ENCODE measurements at places on chromosomes 7 and 10.

DNA sequence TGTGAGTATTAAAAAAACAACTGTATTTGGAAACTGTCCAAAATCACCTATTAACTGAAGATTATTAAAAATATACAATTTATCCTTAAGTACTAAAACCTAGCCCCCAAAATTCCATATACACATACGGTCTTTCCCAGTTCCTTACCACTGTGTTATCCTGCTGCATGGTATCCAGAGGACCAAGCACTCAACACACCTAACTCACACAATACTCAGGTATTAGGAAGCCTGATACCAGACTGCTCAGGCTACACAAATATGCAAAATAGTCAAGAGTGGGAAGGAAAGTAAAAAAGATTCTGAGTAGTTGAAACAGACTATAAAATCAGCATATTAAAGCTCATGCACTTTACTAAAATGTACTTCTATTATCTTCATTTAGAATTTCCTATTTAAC lies 67.2 kb downstream of the EPC1 start:
- DNase-seq: no peak

DNA sequence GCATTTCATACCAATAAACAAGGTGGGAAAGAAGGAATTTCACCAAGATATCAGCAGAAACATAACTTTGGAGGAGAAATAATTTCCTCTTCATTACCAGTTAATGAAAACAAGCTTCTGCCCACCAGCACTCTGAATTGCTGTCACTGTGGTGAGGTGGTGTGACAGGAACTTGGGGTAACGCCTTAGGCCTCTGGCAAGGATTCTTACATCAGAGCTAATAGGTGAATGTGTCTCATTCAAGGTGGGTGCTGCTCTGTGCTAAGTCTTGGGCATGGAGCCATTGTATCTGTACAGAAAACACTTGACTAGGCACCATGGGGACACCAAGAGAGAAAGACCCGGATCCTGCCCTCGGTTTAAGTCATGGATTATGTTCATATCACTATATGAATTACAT lies 8.3 kb upstream of the LOXL4 start:
- no peak for DNase-seq

DNA sequence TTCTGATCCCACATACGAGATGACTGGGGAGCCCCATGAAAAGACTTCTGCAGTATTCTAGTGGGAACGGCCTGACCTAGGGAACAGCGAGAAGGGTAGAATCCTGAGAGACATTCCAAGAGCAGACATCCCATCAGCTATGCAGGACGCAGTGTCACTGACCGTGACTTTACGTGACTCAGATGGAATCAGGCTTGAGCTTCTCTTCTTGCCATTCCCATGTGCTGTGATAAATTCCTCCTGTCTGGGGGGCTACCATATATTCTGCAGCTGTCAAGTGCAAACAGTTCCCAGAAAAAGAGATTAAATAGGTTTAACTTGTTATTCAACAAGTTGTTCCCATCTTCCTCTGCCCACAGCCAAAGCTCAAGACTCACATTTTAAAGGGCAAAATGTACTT lies 73.1 kb upstream of the PDE1C start:
- no peak for DNase-seq

DNA sequence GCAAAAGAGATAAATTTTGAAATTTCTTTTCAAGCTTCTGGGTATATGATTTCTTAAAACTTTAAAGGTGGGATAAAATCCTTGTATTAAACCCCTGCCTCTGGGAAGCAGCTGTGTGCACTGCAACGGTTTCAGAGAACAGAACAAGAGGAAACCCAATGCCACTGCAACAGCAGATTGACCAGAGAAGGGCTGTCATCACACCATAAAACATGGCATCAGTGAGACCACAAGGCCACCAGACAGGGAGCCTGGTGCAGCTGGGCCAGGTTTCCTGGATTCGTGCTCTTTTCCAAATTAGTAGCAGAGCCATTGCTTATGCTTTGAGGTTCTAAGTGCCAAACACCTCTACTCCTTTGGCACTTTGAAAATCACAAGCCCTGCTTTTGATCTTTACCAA lies 152.4 kb downstream of the PRPF18 start:
- DNase-seq: no peak

GRCh38 chr10:36194276-36194675 lies 552.2 kb upstream of the FZD8 start:
- DNase-seq: no peak

DNA sequence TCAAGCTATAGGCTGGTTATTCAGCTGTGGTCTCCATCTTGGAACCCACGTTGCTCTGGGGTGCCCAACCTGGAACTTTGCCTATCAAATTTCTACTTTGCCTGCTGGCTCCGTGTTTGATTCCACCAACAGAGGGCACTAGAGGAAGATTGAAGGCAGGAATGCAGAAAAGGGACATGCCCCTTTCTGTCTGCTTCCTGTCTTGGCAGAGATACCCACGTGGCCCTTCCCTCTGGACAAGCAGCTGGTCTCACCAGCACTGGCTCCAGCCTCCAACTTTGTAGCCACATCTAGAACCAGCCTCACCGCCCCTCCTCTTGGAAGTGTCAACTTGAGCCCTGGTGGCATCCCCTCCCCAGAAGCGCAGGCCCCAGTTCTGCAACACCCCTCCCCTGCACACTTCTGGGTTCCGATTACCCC lies 52.1 kb upstream of the ZNF438 start:
- DNase-seq: no peak

DNA sequence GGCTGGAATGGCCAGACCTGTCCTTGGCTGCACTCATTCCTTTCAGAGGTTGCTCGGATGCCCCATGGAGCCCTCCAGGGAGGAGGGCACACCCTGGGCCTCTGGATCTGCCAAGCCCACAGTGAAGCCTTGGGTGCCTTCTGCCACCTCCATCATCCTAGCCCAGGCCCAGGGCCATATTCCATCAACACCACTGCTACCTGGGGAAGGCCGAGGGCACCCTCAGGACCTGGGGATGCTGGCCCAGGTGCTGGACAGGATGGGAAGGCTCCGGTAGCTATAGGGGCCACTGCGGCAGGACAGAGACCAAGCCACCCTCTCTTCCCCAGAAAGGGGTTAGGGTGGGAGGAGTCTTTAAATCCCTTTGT lies 810 bp downstream of the OPN4 start:
- no peak for DNase-seq

GRCh38 chr7:56199639-56200038 lies 83.4 kb upstream of the NUPR2 start:
- no peak for DNase-seq

DNA sequence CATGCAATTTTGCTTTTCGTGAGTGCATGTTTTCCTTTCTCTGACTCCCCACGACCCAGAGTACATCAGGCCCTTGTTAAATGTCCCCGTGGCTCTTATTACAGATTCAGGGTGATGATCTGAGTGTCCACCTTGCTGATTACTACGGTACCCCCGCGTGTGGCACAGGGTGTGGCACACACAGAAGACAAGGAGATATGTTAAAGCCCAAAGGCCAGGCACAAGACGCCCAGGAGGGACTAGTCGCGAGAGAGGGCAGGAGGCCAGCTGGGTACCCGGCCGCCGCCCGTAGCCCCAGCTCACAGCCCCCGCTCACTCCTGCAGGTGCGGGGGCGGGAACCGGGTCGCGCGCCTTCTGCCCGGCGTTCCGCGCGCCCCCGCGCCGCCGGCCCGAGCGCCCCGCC lies 281 bp upstream of the EXOC6 start:
- DNase-seq: no peak

DNA sequence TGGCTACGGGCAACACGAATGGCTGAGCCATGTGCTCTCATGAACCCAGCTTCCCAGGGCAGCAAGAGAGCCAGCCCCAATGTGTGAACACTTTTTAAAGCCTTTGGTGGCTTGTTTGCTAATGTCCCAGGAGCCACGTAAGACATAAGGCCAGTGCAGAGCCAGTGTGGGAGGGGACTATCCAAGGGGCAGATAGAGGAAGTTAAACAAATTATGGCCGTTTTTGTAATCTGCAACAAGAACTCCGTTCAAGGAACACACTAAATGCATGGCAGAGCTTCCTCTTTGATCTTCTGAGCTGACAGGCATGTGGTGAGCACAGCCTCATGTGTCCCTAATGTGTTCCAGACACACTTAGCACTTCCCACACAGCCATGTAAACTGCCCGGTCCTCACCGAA lies 133.3 kb downstream of the TEX36 start:
- DNase-seq: no peak

DNA sequence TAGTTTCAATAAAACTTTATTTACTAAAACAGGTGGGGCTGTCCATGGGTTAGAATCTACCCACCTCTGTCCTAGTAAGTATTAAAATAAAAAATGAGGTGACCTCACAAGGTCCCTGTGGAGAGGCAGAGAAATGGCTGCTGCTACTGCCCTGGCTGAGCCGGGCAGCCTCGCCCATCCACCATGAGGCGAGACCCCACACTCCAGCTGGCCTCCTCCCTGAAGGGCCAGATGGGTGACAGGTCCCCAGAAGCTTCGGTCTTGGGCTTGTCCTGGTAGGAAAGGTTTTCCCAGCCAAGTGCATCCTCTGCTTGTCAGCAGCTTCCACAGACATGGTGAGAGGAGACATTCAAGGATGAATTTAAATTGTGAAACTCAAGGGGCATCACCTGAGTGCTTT lies 565.8 kb downstream of the PTPRN2 start:
- no peak for DNase-seq

DNA sequence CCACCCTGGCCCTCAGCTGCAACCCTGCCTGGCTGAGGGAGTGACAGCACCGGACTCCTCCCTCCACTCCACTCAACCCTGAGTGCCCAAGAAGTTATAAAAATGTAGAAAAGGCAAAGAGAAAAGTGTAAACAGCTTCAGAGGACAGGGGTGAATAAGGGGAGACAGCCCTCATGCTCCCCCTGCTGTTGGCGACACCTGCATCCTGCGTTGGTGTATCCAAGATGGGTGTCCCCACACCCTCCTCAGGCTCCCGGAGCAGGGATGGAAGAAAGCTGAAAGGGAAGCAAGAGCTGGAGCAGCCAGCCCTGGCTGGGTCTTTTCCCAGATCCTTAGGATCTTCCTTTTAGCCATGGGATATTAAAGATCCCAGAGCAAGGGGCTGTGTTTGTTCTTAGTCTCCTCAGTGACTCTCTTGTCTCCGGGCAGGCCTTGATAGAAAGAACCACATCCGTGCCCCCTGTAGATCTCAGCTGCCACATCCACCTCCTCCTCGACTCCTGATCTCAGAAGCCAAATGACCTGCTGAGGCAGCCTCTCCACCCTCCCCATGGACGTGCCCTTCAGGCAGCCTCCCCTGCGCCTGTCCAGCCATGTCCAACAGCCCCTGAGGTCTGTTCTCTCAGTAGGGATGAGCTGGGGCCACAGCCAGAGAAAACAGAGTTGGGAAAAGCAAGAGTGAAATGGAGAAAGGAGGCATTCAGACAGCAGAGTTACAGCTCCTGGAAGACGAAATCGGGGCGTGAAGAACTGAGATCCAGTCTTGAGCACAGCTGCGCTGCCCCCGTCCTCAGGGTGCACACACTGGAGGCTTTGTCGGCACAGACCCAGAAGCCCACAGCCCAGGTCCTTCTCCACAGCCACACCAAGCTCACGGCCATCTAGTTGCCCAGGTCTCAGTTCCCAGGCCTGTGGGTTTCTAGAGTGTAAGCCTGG lies 6.8 kb downstream of the FAM131B start:
- no peak for DNase-seq

DNA sequence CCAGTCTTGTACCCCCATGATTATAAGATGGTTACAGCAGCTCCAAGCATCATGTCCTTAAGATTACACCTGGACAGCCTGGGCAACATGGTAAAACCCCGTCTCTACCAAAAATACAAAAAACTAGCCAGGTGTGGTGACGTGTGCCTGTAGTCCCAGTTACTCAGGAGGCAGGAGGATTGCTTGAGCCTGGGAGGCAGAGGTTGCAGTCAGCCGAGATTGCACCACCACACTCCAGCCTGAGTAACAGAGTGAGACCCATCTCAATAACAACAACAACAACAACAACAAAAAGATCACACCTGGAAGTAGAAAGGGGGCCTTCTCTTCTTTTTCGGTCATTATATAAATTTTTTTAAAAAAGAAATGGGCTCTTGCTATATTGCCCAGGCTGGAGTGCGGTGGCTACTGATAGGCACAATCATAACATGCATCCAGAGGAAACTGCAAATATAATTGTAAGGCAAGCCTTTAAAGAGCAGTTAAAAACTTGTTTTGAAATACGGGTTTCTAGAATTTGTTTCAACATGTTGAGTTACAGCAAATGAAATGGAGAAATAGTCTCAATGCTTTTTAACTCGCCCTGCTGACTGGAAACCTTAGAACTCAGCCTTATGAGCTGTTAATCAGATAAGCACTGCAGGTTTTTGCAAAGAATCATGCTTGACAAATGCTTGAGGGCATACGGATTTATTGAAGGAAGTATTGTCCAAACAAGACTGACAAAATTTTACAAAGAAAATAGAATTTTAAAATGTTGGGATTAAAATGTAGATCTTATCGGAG lies 4.7 kb upstream of the ENTPD7 start:
- DNase-seq: no peak

DNA sequence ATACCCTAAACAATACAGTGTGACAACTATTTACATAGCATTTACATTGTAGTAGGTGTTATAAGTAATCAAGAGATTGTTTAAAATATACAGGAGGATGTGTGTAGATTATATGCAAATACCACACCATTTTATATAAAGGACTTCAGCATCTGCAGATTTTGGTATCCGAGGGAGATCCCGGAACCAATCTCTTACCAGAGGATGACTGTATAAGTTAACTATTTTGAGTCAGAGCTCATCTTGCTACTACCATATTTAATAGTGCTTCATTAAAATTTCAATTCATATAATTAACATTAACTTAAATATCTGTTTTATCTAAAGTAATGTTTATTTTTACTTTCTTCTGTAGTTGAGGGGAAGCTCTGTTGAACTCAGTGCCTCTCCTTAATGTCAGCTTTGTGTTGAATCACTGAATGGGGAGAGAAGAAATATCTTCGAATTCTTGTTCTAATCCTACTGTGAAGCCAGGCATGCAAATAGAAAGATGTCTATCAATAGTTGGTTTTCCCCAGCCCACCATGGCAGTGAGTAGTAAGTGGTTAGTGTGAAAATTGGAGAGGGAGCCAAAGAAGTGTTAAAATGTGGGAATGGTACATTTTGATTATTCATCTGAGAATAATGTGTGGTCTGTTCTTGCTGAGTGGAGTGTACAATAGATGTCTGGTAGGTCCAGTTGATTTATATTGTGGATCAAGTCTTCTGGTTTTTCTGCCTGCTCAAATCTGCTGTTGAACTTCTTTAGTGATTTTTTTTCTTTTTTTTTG lies 90.1 kb upstream of the CYP26C1 start:
- DNase-seq: no peak

GRCh38 chr10:22252224-22252800 lies 34.5 kb upstream of the EBLN1 start:
- no peak for DNase-seq

- DNase-seq: no peak
These were observed 1.1 kb downstream of the ENTPD1 start for GRCh38 chr10:95756809-95757684.

DNA sequence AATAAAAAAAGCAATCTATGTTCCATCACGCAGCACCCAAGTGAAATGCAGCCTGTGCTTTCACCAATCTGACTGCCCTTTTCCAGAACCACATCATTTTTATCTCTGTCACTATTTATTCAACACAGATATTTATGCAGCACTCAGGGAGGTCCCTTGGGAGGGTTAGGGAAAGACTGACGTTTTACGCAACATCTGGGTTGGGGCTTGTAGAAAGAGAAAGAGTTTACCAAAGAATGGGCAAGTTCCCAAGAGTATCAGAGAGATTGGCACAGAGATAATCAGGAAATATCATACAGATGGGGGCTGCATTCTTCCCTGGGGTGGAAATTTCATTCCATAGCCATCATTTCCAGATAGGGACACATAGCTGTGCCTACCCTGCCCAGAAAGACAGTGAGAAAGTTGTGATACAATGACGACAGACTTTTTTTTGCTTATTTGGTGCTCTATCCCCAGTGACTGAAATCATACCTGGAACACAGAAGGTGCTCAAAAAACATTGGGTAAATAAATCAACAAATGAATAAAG lies 474.2 kb downstream of the CALN1 start:
- DNase-seq: no peak

All from amygdala (tissue), 56 donors.